ENCODE measurements at places on chromosomes 2 and 18.

GRCh38 chr2:8478471-8478793 lies 203.4 kb upstream of the ID2 start:
- DNase-seq: no peak

- no peak for DNase-seq
Observed at GRCh38 chr2:88896971-88897370, 205.5 kb downstream of the RPIA start.

DNA sequence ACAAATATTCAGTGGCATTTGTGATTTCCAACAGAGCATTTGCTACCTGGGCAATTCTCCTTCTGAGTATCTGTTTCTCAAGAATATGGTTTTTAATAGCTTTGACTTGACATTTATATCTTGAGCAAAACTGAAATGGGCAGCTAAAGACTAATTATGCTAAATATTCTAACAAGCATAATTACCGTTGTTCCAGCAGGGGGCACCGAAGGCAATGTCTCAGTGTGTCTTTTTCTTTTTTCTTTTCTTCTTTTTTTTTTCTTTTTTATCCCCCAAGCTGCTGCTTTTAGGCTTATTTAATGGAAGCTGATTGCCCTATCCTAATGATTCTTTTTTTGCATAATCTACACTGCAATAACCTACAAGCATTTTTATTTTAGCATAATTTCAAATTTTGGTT lies 138.9 kb upstream of the NABP1 start:
- no peak for DNase-seq

DNA sequence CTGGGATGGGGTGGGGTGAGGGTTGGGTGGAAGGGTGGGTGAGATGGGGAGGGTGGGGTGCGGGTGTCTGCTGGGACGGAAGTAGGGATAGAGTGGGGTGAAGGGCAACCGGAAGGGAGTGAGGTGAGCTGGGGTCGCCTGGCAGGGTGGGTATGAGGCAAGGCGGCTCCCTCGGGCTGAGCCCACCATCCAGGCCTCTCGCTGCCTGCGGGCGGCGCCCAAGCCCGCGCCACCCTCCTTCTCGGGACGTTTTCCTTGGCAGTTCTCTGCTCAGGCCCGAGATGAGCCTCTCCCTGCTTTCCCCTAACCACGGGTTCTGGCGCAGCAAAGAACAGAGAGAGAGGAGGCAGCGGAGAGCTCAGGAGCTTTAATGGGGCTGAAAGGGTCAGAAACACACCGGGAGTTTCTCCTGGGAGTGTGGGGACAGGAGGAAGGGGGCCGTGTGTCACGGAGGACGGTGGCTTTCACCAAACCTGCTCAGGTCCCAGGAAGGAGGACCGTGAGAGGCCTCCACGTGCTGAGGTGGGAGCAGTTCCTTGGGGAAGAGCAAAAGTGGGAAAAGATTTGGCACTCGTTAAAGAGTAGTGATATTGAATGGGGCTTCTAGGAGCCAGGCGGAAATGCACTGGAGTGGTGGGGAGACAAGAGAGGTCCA lies 4.1 kb downstream of the FEV start:
- no peak for DNase-seq

DNA sequence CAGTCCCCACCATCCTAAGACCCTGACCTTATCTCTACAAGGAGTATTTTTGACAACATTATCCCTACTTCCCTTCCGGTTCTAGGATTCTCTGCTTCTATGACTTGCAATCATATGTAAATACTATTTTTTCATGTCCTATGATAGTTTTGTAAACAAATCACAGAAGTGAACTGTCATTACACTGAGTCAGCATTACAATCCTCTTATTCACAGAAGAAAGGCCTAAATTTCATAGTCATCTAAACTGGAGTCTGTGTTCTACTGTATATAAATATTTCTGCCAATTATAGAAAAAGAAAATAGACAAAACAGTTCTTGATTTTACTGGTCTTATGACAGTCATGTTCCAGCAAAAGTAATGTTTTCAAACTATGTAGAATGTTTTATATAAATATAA lies 265.1 kb downstream of the NCKAP5 start:
- DNase-seq: no peak

- DNase-seq: no peak
Observed at GRCh38 chr2:18545384-18545783, 15.1 kb downstream of the RDH14 start.

DNA sequence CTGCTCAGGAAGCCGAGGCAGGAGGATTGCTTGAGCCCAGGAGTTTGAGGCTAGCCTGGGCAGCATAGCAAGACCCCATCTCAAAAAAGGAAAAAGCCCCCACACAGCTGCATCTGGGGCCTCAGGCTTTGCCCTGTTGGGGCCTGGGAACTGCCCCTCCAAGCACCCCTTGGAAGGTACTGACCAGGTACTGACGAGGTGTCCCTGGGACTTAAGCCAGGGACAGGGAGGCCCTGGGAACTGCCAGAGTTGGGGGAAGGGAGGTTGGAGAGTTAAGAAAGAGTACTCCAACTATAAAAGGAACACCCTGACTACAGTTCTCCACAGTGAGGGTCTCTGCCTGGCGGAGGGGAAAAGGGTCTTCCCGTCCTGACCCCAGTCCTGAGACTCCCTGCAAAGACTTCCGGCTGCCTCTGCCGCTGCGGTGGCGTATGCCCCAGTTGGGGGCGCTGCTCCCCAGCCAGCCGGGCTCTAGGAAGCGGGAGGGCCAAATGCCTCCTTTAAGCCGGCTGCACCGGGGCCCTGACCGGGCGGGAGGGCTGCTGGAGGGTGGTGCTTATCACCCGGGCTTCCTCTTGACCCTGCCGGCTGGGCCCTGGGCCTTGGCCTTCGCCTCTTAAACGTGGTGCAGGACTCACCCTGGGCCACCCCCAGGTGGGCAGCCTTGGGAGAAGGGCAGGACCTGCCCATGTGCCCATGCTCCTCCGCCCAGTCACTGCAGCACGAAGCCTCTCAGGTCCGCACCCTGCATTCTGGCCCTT lies 12.8 kb downstream of the SLC30A3 start:
- no peak for DNase-seq

DNA sequence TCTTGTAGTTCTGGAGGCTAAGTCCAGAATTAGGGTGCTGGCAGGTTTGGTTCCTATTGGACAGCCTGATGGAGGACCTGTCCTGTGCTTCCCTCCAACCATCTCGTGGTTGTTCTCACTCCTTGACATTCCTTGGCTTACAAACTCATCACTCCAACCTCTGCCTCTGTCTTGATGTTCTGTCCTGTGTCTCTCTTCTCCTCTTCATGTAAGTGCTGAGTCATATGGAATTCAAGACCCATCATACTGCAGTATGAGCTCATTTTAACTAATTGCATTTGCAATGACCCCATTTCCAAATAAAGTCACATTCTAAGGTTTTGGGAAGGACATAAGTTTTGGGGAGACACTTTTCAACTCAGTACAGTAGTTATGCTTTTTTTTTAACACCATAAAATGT lies 374.7 kb downstream of the TRIB2 start:
- DNase-seq: no peak

DNA sequence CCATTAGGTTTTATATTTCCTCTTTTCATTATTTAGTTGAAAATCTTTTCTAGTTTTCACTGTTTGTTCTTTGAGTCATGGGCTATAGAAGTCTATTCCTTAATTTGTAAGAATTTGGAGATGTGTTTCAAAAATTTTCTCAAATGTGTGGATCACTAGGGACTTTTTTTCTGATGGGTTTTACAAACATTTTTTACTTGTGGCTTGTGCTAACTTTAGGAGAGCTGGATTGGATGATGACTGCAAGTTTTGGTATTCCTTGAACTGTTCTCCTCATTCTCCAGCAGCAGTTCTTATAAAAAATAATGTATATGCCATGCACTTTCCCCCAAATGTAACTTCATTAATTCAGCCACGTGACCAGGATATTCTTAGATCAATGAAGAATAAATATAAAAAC lies 94.7 kb upstream of the CWC22 start:
- no peak for DNase-seq

DNA sequence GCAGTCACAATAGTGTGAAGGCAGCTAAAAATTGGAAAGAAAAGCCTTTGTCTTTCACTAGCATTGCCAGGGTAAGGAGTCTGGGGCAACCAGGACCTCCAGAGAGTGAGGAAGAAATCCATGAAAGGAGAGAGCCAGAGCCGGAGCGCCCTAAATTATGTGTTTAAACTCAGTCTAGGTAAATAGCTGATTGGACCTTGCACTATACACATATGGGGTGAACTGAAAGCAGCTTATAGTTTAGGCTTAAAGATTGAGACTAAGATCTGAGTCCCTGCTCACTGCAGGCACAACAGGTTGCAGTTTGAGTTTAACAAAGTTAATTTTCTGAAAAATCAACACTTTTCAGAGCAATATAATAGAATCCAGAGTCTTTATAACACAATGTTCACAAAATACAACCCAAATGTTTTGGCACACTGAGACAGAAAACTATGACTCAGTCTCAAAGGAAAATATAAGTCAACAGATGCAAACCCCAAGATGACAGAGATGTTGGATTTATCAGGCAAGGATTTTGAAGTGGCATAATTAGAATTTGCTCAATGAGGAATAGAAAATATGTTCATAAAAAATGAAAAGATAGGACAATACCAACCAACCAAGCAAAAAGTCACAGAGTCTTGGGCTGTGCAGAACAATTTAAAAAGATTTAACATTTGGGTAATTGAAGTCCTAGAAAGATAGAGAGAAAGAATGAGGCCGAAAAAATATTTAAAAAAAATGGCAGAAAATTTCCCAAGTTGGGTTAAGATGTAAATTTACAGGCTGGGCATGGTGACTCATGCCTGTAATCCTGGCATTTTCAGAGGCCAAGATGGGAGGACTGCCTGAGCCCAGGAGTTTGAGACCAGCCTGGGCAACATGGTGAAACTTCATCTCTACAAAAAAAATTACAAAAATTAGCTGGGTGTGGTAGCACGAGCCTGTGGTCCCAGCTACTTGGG lies 39.6 kb downstream of the DOK1 start:
- no peak for DNase-seq

DNA sequence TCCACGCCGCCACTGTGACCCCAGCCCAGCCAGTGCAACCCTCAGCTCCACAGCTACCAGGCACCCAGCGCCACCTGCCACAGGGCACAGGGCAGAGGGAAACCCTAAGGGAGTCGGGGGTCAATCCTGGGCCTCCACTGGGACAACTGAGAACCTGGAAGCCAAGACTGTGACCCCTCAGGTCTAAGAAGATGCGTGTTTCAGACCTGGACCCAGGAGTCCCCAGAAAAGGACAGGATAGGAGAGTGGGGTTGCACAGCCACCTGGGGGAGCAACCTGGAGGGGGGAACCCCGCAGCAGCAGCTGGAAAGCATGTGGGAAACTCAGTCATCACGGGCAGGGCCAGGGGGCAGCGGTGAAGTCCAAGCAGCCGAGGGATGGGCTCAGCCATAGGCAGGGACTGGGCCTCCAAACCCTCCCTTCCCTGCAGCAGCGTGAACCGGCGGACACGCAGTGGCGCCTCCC lies 4.1 kb downstream of the ESPNL start:
- no peak for DNase-seq

GRCh38 chr2:71597756-71598155 lies 144.4 kb downstream of the DYSF start:
- no peak for DNase-seq

- DNase-seq: no peak
Observed at GRCh38 chr2:136530146-136530545, 235.2 kb upstream of the THSD7B start.

- no peak for DNase-seq
Observed at GRCh38 chr18:23943104-23943503, 71.5 kb upstream of the TTC39C start.

- no peak for DNase-seq
Observed at GRCh38 chr18:38940863-38941531, 1375.4 kb upstream of the CELF4 start.

GRCh38 chr2:143528021-143528420 lies 398.8 kb downstream of the ARHGAP15 start:
- no peak for DNase-seq

DNA sequence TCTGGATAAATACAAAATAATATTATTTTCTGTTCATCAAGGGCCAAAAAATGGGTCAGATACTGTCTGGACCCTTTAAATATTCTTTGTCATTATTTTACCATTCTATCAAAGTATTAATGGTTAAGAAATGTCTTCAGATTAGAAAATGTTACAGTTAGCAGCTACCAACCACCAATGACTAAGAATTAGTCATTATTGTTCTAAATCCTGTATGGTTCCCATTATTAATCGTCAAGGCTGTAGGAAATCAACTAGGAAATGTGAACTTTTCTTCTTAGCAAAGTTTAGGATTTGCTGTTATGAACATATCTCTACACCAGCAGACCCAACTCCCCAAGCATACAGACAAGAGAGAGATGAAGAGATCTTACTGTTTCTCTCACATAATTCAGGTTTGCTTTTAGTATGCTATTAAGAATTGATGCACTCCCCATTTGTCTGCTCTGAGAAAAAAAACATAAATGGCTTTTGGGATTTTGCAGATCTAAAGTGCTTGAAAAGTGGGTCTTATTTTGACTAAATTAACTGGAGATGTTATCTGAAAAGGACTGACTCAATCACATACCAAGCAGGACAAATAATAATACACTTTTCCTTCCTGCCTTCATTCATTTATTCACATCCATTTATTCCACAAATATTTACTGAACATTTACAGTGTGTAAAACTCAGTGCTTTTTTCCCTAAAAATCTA lies 147.7 kb downstream of the PPP1R1C start:
- no peak for DNase-seq

DNA sequence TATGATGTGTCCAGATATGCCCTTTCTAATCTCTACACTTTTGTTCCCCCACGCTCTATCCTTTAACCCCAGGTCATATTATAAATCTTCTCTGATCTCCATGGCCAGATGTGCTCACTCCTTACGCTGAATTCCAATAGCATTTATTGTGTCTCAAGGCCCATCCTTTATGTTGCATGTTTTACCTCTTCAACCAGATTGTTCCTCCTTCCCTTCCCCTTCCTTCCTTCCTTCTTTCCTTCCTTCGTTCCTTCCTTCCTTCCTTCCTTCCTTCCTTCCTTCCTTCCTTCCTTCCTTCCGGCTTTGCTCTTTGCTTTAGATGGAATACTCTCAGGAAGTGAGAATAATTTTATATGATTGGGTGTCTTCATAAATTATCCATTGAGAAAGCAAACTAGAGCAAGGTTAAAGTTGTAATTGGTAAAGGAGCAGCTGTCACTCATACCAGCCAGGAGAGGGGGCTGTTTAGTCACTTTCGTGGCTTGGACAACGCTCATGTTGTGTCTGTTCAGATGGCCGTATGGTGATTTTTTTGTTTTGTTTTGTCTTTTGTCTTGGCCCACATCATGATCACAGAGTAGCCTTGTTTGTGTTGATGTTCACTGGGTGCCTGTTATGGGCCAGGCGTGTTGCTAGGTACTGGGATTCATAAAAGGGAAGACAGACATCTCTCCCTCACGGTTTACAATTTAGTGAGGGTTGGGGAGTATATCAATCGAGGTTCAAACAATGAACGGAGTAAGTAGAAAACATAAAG lies 68.0 kb downstream of the DAW1 start:
- DNase-seq: no peak

GRCh38 chr2:74902281-74902860 lies 56.1 kb upstream of the POLE4 start:
- no peak for DNase-seq

GRCh38 chr18:77851802-77852201 lies 602.2 kb downstream of the GALR1 start:
- DNase-seq: no peak

DNA sequence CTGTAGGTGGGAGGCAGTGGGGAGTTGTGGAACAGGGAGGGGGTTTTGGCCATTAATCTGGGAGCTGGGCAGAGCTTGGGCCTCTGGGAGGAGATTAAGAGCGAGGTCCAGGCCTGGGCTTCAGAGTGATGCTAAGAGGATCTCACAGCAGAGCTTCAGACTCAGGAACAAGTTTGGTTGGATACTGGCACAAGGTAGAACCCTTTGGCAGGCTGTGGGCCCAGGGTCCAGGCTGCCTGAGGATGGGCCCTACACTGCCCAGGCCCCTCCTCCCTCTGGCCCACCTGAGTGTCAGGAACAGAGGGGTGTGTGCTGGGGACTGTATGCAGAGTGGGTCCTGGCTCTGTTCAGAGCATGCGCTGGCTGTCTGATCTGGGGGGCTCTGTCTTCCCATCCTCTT lies 334.9 kb downstream of the CYP26B1 start:
- no peak for DNase-seq
